ENCODE measurements at places on chromosomes 13 and 19.
A peak's percentile ranks its signal among the peaks of the same experiment; 100 is the strongest.

DNA sequence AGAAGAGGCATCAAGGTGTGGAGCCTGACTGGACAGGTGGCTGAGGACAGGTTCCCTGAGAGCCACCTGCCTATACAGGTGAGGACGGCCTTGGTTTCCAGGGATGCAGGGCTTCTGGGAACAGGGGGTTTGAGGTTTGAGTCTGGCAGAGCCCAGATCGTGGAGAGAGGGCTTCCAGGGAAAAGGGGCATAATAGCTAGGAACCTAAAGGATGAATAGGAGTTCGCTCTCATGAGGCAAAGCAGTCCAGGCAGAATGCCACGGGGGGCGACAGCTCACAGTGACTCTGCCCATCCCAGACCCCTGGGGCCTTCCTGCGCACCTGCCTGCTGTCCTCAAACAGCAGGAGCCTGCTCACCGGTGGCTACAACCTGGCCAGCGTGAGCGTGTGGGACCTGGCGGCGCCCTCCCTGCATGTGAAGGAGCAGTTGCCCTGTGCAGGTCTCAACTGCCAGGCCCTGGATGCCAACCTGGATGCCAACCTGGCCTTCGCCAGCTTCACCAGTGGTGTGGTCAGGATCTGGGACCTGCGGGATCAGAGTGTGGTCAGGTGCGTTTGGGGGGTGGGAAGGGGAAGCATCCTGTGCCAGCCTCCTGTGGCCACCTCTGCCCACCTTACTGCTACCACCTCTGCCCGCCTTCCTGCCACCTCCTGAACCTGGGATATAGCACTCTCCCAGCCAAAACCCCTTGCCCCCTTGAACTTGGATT lies 12.0 kb downstream of the TLE6 start:
- DNase-seq, result no peak

- peak; percentile 55 for DNase-seq
Observed at GRCh38 chr13:19959831-19960652, 1.5 kb downstream of the ZMYM2 start.

GRCh38 chr13:108963276-108963810 lies 333.9 kb downstream of the MYO16 start:
- no peak for DNase-seq

DNA sequence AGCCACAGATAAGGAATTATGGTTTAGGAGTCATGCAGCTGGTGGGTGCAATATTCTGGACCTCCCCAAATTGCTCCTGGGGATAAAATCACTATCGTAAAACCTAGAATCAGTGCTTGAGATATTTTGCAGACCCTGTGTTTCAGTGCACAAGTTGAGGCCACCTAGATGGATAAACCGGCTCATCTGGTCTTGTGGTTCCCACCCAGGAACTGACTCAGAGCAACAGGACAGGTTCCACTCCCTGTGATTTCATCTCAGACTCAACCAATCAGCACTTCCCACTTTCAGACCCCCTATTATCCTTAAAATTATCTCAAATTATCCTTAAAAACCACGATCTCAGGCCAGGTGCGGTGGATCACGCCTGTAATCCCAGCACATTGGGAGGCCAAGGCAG lies 21.0 kb downstream of the FBXL12 start:
- no peak for DNase-seq

DNA sequence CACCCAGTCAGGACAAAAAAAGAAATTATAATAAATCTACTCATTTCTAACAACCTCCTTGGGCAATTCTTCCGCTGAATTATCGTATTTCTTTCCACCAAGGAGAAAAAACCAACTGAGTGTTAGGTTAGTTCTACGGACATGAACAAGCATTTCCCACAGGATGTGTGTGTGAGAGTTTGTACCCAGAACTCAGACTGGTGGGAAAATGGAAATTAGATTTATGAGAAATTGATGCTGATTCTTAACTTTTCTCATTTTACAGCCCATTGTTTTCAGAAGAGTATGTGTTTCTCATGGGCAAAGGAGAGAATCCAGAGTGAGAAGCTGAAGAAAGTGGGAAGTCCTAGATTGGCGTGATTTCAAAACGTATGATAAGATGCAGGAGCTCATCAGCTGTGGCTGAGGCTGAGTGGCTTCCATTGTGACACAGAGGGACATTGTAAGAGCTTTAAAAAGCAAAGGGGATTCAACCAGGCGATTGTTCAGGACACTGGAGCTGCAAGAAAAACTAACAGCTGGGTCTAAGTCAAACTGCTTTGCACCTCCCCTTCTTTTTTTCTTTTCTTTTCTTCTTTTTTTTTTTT lies 184.7 kb upstream of the ARGLU1 start:
- no peak for DNase-seq

DNA sequence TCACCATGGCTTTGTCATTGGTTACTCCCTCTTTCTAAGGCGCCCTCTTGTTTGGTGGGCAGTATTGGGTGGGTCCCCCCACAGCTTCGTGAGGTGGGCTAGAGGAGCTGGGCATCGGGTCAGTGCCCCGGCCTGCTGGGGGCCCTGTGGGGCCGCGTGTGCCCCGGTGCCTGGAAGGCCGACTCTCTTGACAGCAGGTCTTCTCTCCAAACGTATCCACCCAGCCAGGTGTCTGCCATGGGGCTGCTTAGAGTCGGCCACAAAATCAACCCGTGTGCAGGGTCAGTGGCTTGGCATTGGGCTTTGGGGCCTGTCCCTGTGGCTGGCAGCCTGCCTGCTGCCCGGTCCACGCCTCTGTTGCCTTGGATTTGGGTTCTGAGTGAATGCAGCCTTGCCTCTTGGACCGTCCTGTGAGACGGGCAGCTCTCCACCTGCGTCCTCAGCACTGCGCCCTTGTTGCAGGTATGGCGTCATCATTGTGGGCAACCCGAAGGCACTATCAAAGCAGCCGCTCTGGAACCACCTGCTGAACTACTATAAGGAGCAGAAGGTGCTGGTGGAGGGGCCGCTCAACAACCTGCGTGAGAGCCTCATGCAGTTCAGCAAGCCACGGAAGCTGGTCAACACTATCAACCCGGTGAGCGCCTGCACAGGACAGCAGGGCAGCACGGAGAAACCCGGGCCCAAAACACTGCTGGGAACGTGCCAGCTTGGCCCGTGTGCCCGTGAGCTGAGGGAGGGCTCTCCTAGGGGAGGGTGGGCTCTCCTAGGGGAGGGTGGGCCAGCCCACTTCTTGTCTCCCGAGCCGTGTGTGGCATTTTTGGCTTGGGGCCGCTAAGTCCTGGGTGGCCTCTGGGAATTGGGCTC lies 31.4 kb downstream of the UPF1 start:
- no peak for DNase-seq

DNA sequence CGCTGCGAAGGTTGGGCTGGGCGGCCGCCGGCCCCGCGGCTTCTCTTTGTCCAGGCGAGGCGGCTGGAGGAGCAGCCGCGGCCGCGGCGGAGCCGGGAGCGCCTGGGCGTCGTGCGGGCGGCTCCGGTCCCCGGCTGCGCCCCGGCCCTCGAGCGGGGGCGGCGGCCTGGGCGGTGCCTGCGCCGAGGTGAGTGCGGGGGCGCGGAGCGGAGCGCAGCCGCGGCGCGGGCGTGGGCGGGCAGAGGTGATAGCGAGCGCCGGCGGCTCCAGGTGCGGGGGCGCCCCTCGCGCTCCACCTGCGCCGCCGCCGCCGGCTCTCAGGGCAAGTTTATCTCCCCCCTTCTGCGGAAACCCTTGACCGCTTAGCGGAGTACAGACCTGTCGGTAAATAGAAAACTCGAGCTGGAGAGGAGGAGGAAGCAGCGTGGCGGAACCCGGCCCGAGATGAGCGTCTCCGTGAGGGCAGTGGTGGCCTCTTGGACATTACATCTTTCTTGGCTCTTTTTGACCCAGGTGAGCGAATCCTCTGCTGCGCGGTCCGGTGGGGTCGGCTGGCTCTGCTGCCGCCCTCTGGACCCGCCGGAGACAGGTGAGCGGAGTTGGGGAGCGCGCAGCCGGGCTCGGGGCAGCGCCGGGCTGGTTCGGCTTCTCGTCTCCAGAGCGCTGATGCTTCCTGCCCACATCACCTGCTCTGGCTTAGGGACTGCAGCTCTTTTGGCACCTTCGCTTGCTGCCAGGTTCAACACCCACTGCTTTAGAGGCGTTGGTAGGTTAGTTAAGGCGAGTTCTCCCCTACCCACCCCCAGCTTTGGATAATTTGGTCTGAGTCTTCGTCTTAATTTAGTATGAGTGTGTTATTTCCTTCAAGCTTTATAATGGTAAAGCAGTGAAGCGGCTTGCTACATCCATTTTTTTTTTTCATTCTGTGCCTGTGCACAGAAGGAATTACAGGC lies at the start of gene MTUS2:
TSS of gene MTUS2 (plus strand) at position 241 of the 953 bp plus-strand sequence.
- DNase-seq, result no peak

GRCh38 chr19:23787106-23787505 lies 28.4 kb upstream of the ZNF681 start:
- DNase-seq, result no peak

DNA sequence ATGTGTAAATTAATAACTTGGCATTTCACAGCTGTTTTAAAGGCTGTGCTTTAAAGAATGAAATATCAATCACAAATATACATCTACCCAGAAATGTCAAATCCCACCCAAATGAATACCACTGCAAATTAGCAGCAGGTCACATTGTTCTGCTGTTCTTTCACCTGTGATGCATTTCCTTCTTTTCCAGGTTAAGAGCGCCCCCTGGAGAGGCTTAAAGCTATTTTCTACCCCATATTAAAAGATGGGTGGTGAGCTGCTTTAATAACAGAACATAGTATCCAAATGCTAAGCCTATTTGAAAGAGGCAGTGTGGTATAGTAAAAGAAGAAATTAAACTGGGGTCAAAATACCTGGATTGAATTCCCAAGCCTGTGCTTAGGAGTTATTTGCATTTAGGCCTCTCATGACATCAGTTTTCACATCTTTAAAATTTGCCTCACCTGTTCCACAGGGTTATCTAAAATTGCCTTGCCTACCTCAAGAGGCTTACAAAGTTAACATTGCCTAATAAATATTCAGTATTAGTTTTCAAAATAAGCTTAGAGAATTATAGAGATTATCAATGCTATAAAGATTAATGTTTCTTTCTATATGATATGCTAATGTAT lies 396.9 kb upstream of the SLITRK5 start:
- peak; percentile 1 for DNase-seq

DNA sequence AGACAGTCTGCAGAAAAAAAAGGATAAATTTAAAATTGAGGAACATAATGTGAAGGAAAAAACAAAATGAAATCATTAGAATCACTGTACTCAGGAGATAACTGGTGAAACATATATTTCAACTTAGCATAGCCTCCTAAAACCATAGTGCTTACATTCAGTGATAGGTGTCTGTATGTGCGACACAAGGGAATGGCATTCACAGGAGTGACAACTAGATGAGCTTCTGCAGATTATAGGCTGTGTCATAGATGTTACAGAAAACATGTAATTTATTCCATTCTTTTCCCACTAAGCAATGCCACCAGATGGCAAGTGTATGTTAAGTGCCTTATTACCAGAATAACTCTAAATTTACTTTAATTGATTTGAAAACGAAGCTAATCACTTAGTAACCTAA lies 960.0 kb upstream of the PCDH20 start:
- DNase-seq, result no peak

- DNase-seq, result no peak
Observed at GRCh38 chr19:18388960-18389725, 3.2 kb downstream of the GDF15 start.
